ENCODE measurements at places on chromosomes 3 and 15.

DNA sequence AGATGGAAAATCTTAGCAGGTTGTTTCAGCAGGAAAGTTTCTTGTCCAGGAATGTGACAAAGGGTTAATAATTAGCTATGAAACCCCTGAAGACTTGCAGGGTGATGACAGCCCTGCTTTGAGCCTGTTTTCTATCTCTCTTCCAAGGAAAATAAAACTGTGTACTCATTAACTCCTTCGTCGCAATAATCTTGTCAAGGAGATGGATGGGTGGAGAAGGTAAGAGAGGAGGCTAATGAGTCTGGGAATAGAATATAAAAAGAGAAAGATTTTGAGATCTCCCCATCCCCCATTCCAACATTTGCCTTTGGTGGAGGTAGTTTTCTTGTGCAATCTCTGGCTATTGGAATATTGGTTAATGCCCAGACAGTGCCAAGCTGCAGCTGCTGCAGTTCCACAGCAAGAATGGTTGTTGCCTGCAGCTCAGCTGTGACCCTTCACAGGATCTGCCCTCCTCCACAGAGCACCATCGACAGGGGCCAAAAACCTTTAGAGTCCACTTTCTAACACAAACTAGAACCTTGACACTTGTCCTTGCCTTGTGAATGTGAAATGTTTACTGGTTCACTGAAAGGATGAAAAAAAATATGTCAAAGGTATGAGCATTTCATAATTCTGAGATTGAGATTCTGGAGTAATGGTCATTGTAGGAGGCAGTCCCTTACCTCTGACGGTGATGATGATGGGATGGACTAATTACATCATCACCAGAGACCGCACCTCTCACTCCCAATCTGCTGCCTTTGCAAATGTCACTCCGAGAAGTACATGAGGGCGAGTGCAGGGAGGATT, 4.2 kb upstream of the LRIG1 start:
- DNase-seq = no peak

DNA sequence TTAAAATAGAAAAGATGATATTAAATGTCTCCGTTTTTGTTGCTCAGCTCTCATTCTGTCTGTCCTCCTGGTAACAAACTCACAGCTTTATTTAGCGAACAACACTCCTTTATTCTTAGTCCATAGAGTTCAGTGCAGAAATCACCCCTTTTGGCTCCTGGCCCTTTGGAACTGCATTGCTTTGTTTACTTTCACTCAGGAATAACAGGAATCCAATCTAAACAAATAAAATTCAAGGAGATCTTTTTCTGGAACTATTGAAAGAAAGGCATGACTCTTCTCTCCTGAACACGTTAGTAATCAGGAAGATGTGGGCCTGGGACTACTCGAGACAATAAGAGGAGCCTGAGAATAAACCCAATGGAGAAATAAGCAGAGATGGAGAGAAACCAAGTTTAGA, 409.2 kb downstream of the DIPK2A start:
- DNase-seq = no peak

GRCh38 chr3:188407158-188407880, 253.4 kb downstream of the LPP start:
- no peak for DNase-seq

DNA sequence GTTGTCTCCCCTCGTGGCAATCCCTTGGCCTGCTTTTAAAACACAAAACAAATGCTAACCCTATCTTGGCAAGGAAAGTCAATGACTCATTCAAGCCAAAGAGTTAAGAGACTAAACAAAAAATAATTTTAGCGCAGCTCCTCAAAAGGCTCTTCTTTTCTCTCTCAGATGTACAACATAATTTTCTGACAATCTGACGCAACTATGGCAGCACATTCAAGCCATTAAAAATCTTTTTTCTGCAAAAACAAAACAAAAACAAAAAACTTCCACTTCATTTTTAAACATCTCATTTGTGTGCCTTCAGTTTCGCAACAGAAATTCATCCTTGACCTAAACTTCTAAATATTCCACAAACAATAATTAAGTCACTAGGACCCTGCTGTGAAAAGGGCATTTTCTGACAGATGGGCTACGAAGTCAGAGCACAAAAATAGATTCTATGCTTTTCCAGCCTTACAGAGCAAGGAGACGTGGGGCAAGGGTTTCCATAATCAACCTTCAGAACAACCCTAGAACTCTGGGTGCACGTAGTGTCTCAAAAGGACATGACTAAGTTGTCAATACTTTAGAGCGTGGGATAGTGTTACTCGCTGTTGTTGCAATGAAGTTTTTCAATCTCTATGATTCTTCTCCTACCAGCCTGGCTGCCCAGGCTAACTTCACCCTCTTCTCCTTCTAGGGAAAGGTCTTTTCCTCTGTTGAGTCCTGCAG, 84.3 kb downstream of the MB21D2 start:
- peak; percentile 81 for DNase-seq

DNA sequence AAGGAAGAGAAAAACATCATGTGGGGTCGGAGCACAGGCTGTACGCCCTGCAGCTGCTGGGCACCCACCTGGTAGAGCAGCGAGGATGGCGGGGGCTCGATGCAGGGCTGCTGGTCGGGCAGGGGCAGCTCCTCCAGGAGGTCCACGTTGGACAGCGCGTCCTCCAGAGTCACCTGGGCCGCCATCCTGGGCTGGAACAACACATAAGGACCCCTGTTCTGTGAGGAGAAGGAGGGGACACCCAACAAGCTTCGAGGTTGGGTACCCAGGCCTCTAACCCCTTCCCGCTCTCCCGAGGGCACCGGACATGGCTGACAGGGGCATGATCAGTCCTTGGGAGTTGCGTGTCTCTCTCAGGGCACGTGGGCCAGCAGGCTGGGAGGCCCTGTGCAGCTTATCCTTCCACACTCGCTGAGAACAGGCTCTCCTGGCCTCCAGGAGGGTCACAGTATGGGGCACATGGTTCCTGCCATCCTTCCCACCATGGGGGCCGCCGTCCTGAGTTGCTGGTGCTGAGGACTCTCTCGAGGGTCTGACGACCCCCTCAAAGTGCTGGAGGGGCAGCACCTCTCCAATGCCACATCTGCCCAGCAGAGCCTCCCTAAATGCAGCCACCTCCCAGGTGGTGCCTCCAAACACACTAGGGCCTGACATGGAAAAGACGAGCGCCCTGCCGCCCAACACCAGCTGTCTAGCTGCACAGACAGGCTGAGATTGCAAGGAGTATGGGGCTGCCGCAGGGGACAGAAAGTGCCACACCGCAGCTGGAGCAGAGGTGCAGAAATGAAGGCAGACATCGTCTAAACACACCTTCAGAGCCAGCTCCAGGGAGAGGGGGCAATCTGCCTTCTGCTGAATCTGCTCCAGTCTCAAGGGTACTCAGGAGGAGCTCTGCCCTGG, 32.8 kb downstream of the CYFIP1 start:
- DNase-seq = no peak

DNA sequence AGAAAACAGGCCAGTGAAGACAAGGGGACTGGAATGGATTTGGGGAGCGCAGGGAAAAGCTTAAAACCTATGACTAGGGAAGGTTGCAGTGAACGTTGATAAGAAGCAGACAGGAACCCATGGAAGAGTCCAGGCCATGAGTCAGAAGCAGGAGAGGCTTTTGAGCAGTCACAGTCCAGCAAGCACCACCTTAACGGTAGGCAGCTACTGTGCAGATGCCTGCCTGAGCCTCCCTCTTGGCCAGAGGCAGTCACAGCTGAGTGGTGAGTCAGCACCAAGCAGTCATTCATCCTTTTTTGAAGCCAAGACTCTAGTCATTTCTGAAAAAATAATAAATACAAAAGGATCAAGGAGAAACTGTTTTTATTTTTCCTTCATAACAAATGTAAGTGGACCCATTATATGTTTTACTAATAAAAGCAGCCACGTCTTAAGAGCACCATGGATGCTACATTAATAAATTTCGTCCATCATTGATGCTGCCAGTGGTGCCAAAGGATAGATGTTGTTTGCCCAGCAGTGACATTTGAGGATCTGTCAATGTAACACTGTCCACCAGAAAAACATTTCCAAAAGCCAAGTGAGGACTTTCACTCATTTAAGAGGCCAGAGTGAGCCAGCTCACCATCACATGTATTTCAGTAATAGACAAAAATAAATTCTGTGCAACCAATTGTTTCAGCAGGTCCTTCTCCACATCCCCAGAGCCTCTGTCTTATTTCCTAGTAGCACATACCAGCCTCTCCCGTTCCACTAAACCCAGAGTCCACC, 42.1 kb upstream of the ACTC1 start:
- no peak for DNase-seq

- DNase-seq = no peak
These were observed 102.7 kb downstream of the IMPG2 start for GRCh38 chr3:101217472-101218245.

DNA sequence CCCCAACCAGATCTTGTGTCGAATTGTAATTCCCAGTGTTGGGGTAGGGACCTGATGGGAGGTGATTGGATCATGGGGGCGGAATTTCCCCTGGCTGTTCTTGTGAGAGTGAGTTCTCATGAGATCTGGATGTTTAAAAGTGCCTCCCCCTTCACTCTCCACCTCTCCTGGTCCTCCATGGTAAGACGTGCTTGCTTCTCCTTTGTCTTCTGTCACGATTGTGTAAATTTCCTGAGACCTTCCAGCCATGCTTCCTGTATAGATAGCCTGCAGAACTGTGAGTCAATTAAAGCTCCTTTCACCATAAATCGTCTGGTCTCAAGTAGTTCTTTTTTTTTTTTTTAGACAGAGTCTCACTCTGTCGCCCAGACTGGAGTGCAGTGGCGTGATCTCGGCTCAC, 42.3 kb downstream of the NR1D2 start:
- DNase-seq = no peak

All from DMS 273 treated with DMSO at 0.1 percent for 48 hours (cell line).